ENCODE measurements at places on chromosomes 4 and X. TPM values are rescaled to one million over a fixed set of nuclear protein-coding genes. Genes with fewer than 3 reads are reported as not detected.

- DNase-seq, result no peak
Measured at GRCh38 chrX:154986826-154987575, 35.5 kb downstream of the F8 start.

DNA sequence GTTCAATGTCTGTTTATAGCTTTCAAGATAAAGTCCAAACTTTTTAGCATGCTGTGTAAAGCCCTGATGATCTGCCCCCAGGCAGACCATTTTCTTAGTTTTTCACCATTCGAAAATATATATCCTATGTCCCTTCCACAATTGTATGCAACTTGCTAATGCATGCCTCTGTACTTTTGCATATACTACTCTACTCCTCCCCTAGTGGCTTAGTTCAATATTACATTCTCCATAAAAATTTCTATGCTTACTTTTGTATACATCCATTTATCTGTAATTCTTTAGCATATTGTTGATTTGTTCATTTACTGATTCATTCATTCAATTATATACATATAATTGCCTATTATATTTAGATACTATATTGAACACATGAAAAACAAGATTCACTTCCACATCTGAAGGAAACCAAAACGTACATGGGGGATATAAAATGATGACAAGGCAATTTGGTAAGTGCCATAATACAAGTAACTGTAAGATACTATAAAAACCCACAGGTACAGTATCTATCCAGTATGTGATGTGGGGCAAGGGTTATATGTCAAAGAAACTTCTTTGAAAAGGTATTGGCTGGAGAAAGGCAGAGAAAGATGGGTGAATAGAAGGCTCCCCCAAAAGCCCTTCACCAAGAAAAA is 902.5 kb downstream of the FAM133A start:
- no peak for DNase-seq

DNA sequence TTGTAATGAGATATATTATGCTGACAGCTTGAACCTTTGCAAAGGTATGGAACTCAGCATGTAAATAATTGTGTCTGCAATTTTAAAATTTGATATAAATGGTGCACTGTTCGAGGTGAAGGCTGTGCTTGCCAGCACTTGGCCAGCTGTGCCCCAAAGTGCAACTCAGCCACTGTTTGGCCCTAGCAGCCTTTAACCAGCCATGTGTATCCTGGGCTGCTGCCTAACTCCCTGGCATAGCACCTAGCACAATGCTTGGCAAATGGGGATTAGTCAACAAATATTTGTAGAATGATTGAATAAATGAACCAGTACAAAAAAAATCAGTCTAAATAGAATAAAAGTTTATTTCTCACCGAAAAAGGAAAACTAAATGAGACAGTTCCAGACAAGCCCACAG is 83.8 kb upstream of the ZIC3 start:
- DNase-seq, result no peak

- no peak for DNase-seq
Measured at GRCh38 chrX:43436517-43436916, 219.6 kb upstream of the MAOA start.

GRCh38 chr4:41881981-41882624 is 53.1 kb upstream of the TMEM33 start:
- peak; percentile 59 for DNase-seq

DNA sequence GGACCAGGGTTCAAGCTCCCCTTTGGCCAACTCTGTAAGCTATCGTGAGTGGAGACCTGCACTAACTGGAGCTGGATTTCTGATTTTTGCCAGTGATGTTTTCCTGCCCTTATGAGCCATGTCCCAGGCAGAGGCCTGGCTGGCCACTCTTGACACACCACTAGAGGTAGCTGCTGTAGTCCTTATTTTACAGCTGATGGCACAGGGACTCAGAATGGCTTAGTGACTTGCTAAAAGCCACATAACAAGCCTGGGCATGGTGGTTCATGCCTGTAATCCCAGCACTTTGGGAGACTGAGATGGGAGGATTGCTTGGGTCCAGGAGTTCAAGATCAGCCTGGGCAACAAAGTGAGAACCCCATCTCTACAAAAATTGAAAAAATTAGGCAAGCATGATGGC is 33.4 kb downstream of the CYTL1 start:
- DNase-seq, result no peak

- DNase-seq, result no peak
Measured at GRCh38 chr4:73161527-73162185, 92.1 kb upstream of the COX18 start.

- DNase-seq, result peak; percentile 15
Measured at GRCh38 chrX:51837921-51838320, 55.5 kb upstream of the MAGED1 start.

- DNase-seq, result peak; percentile 74
Measured at GRCh38 chrX:40096395-40097091, 1.2 kb downstream of the BCOR start.

- no peak for DNase-seq
Measured at GRCh38 chr4:113059449-113060182, 10.2 kb downstream of the ANK2 start.

DNA sequence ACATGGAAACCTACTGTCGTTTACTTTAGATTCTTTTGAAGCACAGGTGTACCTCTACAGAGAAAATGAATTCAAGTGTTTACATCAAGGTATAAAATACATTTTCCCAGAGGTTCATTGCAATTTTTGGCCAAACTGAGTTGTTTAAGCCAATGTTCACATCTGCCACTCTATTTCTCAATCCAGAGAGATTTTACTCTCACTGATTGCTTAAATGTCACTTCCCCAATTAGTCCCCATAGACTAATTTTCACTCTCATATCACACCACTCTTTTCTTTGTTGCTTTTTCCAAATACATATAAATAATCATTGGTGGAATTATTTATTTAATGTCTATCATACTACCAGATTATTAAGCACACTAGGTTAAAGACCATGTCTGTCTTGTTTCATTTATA is 271.8 kb downstream of the PPP3CA start:
- no peak for DNase-seq

- no peak for DNase-seq
Measured at GRCh38 chr4:36004204-36004851, 240.0 kb downstream of the ARAP2 start.

GRCh38 chrX:39755143-39756032 is 342.4 kb downstream of the BCOR start:
- peak; percentile 94 for DNase-seq

Gene TLR7
- 2.7 TPM for total RNA-seq

Gene ACOT9
- total RNA-seq, result 28.3 TPM

Gene BEX5
- total RNA-seq, result 1.9 TPM

Gene MOSPD2
- 13.3 TPM for total RNA-seq
